Activated naive CD4-positive, alpha-beta T cell treated with anti-CD3 and anti-CD28 coated beads, Interleukin-2, amount 50 U/mL, for 16 hours (primary cell): ENCODE measurements at places on chromosomes 6 and 20.

GRCh38 chr6:44262467-44263353, 2.6 kb downstream of the NFKBIE start:
- no peak for DNase-seq

- no peak for DNase-seq
Measured at GRCh38 chr6:169344750-169345065, 91.1 kb upstream of the THBS2 start.

- DNase-seq, result no peak
Measured at GRCh38 chr6:44012078-44012493, 115.2 kb downstream of the MRPL14 start.

DNA sequence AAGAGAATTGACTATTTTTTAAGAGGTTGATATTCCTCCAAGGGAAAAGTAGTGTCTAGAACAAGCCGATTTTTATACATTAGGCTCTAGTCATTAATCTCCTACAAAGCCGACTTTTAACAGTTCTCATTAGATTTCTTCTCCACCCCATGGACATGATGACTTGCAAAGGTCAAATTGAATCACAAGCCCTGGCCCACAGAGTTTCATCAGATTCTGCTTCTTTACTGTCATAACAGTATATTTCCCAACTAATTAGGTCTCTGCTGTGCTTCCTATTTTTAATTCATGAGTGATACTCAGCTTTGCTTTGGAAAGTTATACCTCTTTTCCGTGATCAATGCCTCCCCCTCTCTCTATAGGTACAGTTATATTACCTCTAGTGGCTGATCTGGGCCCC, 90.6 kb upstream of the ADGRB3 start:
- no peak for DNase-seq

DNA sequence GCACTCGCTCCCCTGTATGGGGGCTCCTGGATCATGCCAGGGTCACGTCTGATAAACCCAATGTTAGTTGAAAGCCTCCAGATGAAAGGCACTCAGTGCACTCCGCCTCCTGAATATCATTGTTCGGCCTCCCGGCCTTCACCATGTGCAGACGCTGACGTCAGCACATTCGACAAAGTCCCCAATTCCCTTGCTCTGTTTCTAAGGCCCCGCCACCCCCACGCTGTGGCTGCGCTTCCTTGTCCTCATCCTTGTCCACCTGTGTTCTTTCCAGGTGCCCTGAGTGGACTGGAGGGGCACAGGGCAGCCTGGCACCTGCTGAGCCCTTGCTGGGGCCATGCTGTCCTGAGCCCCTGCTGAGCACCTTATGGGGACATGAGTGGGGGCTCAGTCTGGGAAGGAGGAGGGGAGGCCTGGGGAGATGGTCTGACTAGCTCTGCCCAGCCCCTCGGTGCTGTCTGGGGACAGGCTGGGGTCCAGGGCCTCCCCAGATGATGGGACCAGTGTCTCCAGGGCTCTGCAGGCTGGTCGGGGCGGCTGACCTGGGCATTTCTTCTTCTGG, 9.8 kb upstream of the BHLHE23 start:
- DNase-seq, result no peak

- DNase-seq, result no peak
Measured at GRCh38 chr20:61600016-61600415, 348.0 kb downstream of the CDH4 start.
